ENCODE measurements at places on chromosomes 12 and 14.

DNA sequence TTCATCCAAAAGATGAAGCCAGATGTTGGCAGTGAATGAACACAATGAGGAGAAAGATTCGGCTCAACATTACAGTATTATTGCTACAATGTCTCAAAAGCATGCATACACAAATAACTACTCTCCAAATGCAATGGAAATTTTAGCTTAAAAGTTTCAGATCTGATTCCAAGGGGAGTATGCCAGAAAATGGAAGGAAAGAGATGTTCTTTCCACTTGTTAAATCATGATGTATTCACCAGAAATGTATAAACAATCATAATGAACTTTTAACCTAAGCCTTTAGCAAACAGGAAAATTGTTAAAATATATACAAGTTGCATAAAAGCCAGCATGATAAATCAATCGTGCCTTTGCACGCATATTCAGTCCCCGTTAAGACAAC lies 62.1 kb downstream of the SH2B3 start:
- DNase-seq: no peak

- peak; percentile 20 for DNase-seq
Observed at GRCh38 chr14:81348061-81348460, 52.1 kb downstream of the STON2 start.

DNA sequence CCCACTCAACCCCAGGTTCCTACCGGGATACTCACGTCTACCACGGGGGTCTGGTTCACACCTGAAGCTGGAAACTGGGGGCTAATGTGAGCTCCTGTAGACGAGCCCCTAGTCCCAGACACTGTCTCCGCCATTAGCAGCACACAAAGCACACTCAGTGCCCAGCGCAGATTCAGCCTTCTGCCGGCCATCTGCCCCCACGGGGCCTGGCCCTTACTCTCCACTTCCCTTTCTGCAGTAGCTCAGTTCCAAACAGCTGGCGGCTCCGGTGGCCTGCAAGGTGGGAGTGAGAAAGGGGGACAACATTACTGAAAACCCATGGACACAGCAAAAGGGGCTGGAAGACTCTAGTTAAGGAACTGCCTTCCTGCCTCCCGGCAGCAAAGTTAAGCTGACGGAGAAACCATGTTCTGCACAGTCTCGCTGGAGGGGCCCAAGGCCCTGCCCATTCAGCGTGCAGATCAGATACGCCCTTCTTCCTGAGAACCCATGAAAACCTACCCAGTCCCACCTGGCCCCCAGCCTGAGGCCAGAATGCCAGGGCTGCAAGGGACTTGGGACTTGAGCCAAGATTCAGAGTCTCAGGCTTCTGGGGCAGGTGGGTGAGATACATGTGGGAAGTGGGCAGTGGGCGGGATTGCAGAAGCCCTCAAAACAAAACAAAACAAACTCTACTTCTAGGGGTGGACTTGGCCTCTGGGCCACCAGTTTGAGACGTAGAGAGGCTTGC lies 2.1 kb downstream of the SLC8B1 start:
- DNase-seq: no peak

GRCh38 chr12:38785381-38785780 lies 120.0 kb downstream of the CPNE8 start:
- DNase-seq: no peak

- DNase-seq: no peak
Observed at GRCh38 chr14:66360366-66360926, 125.7 kb upstream of the CCDC196 start.

GRCh38 chr12:11652351-11653040 lies 3.0 kb downstream of the ETV6 start:
- peak; percentile 55 for DNase-seq

GRCh38 chr14:35818346-35819115 lies 7.6 kb upstream of the BRMS1L start:
- peak; percentile 63 for DNase-seq

GRCh38 chr12:89756194-89756584 lies 47.6 kb upstream of the ATP2B1 start:
- DNase-seq: no peak

GRCh38 chr12:120209851-120210250 lies 8.9 kb upstream of the RPLP0 start:
- no peak for DNase-seq

DNA sequence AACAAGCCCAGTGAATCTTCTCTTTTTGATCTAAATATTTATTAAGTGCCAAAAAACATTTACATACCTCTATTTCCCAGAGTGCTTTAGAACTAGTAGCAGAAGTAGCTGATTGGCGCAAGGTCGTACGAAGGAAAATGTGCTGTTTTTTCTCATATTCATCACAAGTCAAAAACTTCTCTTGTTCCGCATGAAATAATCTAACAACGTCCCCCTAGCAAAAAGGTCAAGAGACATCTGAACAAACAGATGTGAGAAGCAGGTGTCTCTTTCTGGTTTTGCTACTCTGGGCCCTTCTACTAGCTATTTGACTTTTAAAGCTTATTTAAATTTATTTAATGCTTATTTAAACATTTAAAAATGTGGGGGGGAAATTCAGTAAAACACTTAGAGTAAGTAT lies 117.8 kb downstream of the ITPR2 start:
- DNase-seq: no peak

- DNase-seq: no peak
Observed at GRCh38 chr14:69464379-69464778, 20.1 kb upstream of the PLEKHD1 start.

DNA sequence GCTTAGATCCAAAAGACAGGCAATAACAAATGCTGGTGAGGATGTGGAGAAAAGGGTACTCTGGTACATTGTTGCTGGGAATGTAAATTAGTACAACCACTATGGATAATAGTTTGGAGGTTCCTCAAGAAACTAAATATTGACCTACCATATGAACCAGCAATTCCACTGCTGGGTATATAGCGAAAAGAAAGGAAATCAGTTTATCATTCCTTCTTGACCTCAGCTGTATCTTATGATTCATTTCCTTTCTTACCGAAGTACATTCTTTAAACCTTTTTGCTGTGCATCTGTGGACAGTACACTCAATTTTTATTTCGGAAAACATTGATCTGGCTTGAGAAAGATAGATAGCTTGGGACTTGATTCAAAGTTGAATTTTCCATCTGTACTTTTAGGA lies 183.2 kb upstream of the LRFN5 start:
- no peak for DNase-seq

All from globus pallidus (tissue), 1 donor.